IMR-90 (cell line): ENCODE measurements at places on chromosomes 11 and 22.

DNA sequence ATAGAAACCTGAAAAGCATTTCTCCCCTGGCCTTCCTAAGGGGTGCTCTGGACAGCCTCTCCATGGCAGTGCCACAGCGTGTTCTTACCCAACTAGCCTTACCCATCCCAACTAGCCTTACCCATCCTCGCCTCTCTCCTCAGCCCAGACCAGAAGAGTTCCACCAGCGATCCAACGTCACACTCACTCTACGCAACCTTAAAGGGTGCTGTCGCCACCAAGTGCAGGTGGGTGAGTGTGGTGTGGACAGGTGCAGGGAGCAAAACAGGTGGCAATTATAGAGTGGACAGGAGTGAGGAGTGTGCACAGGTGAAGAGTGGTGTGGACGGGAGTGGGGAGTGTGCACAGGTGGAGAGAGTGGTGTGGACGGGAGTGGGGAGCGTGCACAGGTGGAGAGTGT, 17.8 kb downstream of the TMEM121B start:
- no peak for DNase-seq

GRCh38 chr11:122811721-122812120, 26.6 kb upstream of the CRTAM start:
- DNase-seq = no peak

- peak; percentile 42 for DNase-seq
Observed at GRCh38 chr11:326842-327580, 6.4 kb upstream of the IFITM3 start.

GRCh38 chr22:22219140-22219996, 25.2 kb upstream of the VPREB1 start:
- no peak for DNase-seq

GRCh38 chr22:23263651-23264555, 83.6 kb downstream of the BCR start:
- no peak for DNase-seq

DNA sequence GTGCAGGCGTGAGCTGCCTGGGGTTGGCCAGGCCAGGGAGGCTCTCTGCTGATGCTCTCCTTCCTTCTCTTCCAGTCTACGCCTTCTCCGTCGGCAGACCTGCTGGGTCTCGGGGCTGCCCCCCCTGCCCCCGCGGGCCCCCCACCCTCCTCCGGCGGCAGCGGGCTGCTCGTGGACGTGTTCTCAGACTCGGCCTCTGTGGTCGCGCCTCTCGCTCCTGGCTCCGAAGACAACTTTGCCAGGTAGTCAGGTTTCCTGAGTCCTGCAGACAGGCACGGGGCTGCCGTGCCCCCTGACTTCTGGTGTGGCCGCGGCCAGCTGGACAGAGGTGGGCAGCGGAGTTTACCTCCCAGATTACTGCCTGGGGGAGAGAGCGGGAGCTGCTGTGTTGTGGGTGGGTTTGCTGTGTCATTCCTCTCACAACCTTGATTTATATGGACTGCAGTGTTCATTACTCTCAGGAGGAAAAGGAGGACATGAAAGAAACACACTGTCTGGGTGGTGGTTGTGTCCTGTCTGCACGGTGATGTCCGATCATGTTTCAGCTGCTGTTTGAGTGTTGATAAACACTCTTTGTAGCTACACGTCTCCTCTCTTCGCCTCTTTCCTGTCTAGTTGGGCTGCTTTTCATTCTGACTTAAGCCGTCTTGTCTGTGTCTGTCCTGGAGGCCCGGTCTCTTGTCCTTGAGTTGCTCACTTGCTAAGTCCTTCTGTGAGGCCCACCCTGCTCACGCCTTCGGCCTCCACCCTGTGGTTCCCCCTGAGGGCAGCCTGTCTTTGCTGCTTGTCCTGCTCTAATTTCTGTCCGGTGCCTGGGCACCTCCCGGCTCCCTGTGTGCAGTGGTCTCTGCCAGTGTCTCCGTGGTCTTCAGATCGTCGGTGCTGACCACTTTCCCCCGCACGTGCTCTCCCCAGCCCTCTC, 35.9 kb downstream of the MUC6 start:
- DNase-seq = no peak

DNA sequence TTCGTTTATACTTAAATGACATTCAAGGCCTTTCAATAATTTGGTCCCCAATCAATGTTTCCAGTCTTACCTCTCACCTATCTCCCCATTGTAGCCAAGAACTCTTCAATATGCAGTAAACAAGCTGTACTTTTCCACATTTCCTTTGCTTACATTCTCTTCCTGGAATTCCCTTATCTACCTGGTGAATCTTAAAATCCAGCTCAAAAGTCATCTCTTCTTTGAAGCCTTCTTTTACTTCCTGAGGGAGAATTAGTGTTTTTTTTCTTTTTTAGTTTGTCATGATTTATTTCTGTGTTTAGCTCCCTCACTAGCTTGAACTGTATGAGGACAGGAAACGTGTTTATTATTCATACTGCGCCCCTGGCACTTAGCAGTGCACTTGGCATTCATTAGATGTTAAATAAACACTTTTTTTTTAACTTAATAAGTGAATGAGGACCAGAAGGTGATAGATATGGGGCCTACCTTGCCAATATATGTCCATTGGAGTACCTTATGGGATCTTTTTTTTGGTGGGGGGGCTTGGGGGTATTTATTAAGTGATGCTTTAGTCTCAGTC, 4.9 kb upstream of the PTS start:
- DNase-seq = no peak

GRCh38 chr11:72305891-72306585, 62.1 kb upstream of the PHOX2A start:
- DNase-seq = peak; percentile 21

- DNase-seq = no peak
Observed at GRCh38 chr11:64863391-64864060, 14.9 kb downstream of the EHD1 start.

DNA sequence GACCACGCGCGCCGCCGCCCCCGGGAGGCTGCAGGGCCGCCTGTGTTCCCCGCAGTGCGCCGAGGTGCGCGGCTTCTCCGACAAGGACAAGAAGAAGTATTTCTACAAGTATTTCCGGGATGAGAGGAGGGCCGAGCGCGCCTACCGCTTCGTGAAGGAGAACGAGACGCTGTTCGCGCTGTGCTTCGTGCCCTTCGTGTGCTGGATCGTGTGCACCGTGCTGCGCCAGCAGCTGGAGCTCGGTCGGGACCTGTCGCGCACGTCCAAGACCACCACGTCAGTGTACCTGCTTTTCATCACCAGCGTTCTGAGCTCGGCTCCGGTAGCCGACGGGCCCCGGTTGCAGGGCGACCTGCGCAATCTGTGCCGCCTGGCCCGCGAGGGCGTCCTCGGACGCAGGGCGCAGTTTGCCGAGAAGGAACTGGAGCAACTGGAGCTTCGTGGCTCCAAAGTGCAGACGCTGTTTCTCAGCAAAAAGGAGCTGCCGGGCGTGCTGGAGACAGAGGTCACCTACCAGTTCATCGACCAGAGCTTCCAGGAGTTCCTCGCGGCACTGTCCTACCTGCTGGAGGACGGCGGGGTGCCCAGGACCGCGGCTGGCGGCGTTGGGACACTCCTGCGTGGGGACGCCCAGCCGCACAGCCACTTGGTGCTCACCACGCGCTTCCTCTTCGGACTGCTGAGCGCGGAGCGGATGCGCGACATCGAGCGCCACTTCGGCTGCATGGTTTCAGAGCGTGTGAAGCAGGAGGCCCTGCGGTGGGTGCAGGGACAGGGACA, 2.7 kb downstream of the NLRP6 start:
- no peak for DNase-seq

DNA sequence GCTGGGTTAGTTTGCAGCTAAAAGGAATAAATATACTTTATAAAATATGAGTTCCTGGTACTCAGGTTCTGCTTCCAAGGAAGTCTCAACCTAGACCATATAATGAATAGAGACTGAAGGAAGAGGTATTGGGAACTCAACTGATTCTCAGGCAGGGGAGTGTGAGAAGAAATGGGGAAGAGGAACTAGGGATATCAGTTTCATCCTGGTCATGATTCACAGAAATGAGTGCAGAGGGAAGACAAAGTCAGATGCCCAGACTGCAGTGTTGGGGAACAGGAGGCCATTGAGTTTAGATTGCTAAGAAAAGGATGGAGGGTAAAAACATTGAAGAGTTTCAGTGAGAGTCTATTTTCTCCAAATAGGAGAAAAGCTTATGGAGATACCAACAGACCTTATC, 28.8 kb downstream of the PLAAT5 start:
- no peak for DNase-seq

GRCh38 chr11:45906096-45906682, 882 bp downstream of the FREY1 start:
- no peak for DNase-seq

- no peak for DNase-seq
Observed at GRCh38 chr11:59728913-59729312, 15.3 kb upstream of the OR10V1 start.

DNA sequence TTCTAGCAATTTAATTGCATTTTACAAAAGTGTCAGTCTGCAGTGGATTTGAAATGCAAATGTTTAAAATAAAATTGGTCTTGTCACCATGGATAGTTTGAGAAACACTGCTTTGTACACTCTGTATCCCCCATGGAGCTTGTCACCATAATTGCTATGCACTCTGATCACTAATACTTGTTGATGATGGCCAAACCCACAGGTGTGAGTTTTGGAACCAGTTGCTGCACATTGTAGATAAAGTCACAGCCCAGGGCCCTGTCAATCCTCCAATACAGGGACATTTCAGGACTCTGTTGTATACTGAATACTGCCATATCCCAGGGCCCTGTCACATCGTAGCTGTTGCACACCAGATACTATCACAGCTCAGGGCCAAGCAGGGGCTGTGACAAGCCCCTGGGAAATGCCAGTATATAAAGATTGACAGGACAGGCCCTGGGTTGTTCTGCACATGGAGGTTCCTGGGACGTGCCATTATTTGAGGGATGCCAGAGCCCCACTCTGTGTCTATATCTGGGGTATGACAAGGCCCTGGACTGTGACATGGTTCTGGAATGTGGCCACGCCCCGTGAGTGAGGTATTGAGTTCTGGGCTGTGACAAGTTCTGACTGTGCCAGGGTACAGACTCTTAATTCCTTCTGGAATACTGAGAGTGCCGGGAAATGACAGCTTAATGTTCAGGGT, 27.9 kb upstream of the SMPD1 start:
- no peak for DNase-seq

GRCh38 chr11:28606930-28607329, 498.7 kb downstream of the METTL15 start:
- DNase-seq = no peak

DNA sequence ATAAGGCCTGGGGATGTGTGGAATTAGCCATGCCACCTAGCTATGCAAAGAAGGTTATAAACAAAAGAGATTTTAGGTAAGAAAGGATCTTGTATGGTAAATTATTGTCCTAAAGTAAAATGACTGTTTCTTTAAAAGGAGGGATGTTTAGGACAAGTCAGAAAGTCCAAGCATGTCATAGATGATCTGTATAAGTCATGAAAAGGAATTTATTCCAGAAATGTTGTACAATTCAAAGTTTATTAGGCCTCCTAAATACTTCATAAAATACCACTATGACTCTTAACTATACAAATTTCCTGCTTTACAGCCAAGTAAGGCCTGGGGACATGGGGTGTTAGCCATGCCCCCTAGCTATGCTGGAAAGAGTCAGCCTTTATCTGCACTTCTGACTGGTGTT, 22.7 kb downstream of the OR5A2 start:
- no peak for DNase-seq

- DNase-seq = no peak
Observed at GRCh38 chr11:69684651-69685050, 9.5 kb upstream of the LTO1 start.

DNA sequence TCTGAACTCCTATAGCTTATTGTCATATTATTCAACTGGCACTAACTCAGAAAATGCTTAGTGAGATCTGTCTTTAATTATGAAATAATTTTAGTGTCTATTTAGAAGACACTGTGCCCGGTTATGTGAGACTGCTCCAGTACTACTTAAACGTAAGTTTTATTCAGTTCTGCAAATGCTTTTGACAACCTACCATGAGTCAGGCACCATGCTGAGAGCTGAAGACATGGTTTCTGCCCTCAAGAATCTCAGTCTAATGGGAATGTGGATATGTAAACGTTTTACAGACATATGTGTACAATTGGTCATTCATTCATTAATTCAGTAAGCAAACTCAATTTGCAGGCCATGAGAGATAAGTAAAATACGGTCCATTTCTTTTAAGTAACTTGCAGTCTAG, 40.0 kb downstream of the DCUN1D5 start:
- peak; percentile 54 for DNase-seq

GRCh38 chr11:70176940-70177689, 26.0 kb upstream of the FADD start:
- DNase-seq = no peak

GRCh38 chr22:32699686-32700085, 101.8 kb upstream of the TIMP3 start:
- DNase-seq = no peak

- no peak for DNase-seq
Observed at GRCh38 chr11:90803366-90803765, 580.5 kb upstream of the CHORDC1 start.

DNA sequence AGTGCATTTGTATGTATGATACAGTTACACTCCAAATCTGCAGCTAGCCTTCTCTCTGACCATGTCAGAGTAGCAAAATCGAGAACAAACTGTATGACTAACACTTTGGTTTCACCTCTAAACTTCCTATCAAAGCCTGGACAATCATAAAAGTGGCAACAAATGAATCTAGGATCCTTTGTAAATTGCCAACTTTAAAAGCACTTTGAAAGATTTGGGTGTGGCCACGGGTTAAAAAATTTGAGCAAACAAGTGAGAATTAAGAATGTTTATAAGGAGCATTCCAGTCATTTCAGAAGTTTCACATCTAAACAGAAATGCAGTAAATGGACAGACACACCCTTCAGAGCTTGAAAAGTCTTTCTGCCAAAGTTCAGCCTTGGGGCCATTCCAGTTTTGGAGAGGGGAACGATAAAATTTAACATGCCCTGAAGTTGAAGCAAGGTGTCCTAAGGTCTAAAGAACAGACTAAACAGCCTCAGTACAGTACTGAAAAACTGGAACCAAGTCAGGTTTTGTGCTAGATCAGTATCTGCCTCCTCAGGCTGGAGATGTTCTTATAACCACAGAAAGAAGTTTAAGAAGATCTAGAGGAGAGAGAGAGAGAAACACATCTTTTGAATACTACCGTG, 181.9 kb upstream of the BDNF start:
- peak; percentile 28 for DNase-seq

DNA sequence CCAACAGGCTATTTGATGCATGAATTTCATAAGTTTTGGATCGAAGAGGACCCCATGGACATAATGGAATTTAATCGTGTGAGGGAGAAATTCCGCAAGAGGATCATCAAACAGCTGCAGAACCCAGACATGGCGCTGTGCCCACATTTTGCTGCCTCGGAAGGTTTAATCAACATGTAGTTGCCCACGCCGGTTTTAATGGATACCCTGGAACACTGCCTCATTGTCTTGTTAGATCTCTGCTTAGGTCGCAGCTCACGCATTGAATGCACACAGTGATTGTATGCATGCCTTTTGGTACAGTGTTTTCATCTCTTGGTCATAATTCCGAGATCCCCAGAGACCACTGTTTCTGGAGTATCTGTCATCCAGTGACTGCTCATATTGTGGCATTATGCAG, 46.8 kb downstream of the SLN start:
- DNase-seq = no peak

GRCh38 chr11:72703267-72704008, 29.2 kb upstream of the PDE2A start:
- peak; percentile 63 for DNase-seq
